ENCODE measurements at places on chromosomes 5 and 9. TPM values are rescaled to one million over a fixed set of nuclear protein-coding genes. Genes with fewer than 3 reads are reported as not detected.

ZNF879 gene
- 4.2 TPM for total RNA-seq

MEGF10 gene
- 0.68 TPM for total RNA-seq

PCDHGC5 gene
- total RNA-seq, result 1.8 TPM

PLAC8L1 gene
- total RNA-seq, result not detected

REEP2 gene
- 4.3 TPM for total RNA-seq

SPINK4 gene
- not detected for total RNA-seq

OR1L1 gene
- total RNA-seq, result not detected

SPINK7 gene
- total RNA-seq, result not detected

TSSK1B gene
- not detected for total RNA-seq

IL3 gene
- not detected for total RNA-seq

SNAPC3 gene
- total RNA-seq, result 22.4 TPM

GLRA1 gene
- total RNA-seq, result not detected

MYOT gene
- 1.5 TPM for total RNA-seq

CSF1R gene
- total RNA-seq, result 152 TPM

SLC22A4 gene
- total RNA-seq, result 0.66 TPM

DBH gene
- not detected for total RNA-seq

TEX48 gene
- total RNA-seq, result not detected

ASS1 gene
- total RNA-seq, result 485 TPM

LHFPL2 gene
- total RNA-seq, result 32.8 TPM

All from subcutaneous adipose tissue (tissue), 4 donors.